Stimulated activated CD4-positive, alpha-beta T cell treated with anti-CD3 and anti-CD28 coated beads, Interleukin-2, amount 100 ng/mL, for 24 hours (primary cell): ENCODE measurements at places on chromosomes 7 and 10.

DNA sequence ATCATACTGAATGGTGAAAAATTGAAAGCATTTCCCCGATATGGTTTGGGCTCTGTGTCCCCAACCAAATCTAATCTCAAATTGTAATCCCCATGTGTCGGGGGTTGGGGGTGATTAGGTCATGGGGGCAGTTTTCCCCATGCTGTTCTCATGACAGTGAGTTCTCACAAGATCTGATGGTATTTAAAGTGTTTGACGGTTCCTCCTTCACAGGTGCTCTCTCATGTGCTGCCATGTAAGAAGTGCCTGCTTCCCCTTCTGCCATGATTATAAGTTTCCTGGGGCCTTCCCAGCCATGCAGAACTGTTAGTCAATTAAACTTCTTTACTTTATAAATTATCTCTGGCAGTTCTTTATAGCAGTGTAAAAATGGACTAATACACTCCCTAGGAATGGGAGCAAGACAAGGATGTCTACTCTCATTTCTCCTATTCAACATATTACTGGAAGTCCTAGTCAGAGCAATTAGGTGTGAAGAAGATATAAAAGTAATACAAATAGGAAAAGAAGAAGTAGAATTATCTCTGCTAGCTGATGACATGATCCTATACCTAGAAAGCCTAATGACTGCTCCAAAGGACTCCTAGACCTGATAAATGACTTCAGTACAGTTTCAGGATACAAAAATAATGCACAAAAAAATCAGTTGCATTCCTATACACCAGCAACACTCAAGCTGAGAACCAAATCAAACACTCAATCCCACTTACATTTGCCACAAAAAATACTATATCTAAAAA is 260.6 kb downstream of the RNLS start:
- DNase-seq = no peak

GRCh38 chr7:149544028-149544427 is 46.4 kb upstream of the ZNF746 start:
- DNase-seq = no peak

DNA sequence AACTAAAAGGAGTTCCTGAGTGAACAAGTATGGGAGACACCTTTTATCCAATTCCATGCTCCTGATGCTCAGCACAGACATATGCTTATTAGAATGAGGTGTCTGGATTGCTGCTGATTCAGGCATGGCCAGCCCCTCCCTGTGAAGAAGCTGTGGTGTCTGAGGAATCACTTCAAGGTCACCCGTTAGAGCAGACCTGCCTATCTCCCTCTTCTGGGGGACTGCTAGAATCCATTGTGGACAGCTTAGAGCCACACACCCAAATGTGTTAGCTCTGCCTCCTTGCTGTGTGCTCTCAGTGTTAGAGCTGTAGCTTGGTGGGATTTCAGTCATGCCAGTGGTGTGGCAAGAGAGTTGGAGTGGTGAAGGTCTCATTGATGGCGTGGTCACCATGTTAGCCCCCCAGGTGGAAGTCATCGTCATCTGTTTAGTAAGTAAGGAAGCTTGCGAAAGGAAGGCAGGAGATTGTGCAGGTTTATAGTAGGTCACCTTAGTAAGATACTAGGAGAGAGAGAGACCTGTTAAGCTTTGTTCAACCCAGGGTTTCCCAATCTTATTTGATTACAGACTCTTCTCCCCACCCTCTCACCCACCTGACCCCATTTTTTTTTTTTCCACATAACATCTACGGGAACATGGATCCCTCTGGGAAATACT is 12.8 kb downstream of the PRXL2A start:
- DNase-seq = no peak

DNA sequence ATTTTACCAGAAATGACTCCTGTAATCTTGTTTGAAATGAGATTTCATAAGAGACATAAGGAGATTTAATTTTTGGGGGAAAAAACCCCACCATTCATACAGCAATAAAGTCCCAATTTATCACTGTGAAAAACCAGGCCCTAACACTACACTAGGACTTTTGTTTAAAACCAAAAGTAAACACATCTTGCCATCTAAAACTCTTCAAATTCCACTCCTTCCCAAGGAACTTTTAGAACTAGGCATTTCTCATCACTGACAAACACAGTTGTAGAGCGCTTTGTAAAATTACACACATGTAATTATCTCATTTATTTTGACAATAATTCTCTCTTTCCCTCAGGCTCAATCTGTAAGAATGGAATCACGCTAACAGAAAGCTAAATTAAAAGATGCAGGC is 128.1 kb upstream of the C1QL3 start:
- no peak for DNase-seq

DNA sequence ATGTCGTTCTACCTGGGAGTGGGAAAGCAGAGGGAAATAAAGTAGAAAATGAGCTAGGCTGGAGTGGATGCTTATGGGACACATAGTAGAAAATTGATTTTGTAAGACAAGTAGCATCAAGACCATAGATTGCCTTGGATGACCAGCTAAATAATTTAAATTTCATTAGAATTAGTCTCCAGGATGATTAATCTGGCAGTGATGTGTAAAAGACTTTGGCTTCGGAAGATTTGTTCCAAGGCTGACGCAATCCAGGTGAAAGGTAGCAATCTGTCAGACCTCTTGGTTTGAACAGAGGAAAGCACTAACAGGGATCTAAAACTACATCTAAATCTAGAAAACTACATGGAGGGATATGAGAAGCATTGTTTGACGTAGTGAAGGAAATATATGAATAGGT is 236.5 kb downstream of the ARL4A start:
- DNase-seq = no peak

GRCh38 chr10:48501226-48501625 is 103.6 kb downstream of the ARHGAP22 start:
- no peak for DNase-seq

- peak; percentile 86 for DNase-seq
These were observed at the start of gene ZC3HAV1 for GRCh38 chr7:139109188-139109982. Gene ZC3HAV1 (minus strand): TSS chr7:139109720. CDS start chr7:139109331, 389 bp downstream.

GRCh38 chr10:33509231-33509831 is 174.9 kb upstream of the NRP1 start:
- DNase-seq = peak; percentile 34

DNA sequence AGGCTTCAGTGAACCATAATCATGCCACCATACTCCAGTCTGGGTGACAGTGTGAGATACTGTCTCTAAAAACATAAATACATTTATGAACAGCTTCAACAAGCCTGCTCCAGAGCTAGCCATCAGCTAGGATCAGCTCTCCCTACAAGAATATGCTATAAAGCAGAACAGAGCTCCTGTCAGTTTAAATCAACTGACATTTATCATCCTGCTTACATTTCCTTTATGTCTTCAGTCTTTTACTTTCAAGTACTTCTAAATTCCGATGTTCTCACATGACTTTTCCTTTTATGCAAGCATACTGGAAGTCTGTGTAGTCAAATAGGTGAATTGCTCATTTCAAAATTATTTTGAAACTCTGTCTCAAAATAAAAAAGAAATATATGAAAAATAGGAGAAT is 64.6 kb downstream of the COA1 start:
- no peak for DNase-seq

DNA sequence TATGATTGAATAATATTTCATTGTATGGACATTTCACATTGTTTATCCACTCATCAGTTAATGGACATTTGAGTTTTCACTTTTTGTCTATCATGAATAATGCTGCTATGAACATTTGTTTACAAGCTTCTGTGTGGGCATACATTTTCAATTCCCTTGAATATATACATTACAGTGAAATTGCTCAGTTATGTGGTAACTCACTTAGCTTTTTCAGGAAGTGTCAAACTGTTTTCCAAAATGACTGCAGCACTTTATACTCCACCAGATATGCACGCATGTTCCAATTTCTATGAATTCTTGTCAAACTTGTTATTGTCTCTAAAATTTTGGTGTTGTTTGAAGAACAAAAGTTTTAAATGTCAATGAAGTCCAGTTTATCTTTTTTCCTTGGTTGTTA is 401.2 kb downstream of the THSD7A start:
- DNase-seq = no peak

GRCh38 chr7:158176561-158177173 is 411.0 kb downstream of the PTPRN2 start:
- DNase-seq = no peak

DNA sequence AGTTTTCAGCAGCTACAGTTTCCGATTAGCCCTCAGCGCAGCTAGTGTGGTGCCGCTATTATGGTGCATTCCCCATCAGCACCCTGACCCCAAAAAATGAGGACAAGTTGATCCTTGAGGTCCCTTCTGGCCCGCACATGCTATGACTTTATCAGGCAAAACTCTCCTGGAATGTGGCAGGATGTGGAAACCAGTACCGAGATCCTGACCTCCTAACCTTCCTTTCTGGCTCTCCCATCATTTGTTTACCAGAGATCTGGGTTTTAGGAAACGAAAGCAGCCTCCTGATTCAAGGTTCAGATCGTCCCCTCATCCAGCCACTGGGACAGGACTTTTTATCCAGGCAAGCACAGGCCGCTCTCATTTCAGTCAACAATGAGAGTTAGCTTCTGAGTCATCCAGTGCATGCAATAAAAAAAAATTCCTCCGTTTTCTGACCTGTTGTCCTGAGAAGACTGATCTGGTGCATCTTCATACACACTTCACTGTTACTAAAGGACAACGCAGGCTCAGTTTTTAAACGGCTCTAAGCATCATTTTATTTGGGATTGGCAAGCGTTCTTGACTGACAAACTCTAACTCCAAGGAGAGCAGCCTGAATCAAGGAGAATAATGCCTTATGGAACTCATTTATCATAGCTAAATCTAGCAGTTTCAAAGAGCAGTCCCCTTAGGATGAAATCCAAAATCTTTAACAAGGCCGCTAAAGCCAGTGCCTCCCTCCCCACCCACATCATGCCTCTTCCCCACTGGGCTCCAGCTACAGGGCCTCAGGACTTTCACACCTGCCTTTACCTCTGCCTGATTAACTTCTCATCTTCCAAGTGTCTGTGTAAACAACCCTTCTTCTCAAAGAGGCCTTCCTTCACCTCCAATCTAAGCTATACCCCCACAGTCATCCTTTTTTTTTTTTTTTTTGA is 17.1 kb downstream of the PDLIM1 start:
- DNase-seq = no peak

DNA sequence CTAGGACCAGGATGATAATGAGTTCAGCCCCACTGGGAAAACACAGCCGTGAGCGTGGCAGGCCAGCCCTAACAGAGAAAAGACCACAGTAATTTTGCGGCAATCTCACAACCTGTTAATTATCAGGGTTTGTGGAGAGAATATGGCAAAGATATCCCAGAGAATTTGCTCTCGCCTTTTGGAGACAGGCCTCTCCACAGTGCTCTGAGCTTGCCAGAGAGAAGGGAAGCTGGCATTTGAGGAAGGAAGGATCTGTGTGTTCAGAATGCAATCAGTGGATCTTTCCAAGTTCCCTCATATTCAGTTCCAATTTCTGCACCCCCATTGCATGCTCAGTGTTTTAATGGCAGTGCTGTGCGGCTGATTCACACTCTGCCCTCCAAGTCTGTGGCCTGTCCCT is 60.2 kb downstream of the PLPP4 start:
- no peak for DNase-seq

GRCh38 chr7:134742688-134743350 is 36.6 kb upstream of the CALD1 start:
- no peak for DNase-seq

GRCh38 chr7:77329466-77330168 is 86.5 kb downstream of the GSAP start:
- DNase-seq = no peak

DNA sequence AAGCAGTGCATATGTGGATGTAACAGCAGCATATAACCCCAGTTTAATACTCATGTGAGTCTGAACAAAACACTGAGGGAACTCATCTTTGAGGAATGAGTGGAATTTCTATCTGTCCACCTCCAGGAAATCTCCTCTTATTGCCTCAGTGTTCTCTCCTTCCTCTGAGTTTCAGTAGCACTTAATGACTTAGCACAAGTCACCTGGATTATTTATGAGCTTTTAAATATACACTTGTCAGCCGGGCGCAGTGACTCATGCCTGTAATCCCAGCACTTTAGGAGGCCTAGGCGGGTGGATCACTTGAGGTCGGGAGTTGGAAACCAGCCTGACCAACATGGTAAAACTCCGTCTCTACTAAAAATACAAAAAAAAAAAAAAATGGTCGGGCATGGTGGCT is 4.3 kb downstream of the LRRC20 start:
- DNase-seq = no peak

GRCh38 chr10:3538656-3539531 is 246.1 kb downstream of the KLF6 start:
- peak; percentile 24 for DNase-seq

GRCh38 chr7:151541709-151542499 is 22.2 kb upstream of the RHEB start:
- DNase-seq = no peak

DNA sequence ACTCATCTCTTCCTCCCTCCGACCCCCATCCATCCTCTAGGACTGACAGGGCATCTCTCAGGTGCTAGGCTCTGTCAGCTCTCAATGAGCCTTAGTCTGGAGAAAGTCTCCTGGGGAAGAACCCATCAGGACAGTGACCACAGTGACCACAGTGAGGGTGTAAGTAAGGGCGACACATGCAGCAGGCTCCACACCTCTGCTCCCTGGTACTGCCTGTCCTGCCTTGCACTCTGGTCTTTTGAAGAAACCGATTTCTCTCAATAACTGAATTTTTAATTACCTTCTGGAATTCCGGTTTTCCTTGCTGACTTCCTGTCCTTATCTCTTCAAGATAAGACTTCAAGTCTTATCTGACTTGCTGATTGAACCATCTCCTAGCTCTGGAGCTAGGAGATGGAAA is 190.2 kb downstream of the ACTR3B start:
- no peak for DNase-seq

DNA sequence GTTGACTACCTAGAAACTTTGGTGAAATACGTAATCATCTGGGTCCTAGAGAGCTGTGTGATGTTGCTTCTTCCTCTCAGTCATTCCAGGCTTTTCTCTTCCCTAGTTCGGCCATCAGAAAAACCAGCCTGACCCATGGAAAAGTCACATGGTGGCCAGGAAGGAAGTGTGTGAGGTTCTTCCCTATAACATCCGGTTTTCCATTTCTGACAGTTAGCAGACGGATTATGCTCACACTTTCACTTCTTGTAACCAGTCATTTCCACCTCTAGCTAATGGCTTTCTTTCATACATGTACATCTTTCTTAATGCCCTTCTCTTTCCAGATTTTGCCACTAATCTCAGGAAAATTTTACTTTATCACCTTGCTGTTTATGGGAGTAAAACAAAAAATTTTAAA is 110.0 kb upstream of the GLCCI1 start:
- no peak for DNase-seq

DNA sequence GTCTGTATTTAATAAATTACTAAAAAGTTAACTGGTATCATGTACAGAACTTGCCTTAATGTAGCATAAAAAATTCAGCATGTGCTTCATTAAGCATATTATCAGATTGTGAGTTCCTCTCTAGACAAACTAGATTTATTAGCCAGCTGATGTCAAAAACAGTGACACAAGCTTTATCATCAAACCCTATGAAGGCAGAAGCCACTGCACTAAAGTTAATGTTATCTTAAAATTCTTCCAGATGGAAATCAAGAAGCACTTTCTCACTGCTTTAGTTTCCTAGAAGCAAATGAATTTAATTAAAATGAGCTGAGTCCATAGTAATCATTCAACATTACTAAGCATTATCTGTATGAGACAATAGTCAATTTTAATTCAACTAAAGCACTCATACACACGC is 96.4 kb downstream of the ARHGAP12 start:
- DNase-seq = no peak
